ENCODE measurements at places on chromosomes 7 and 10.
A peak's percentile ranks its signal among the peaks of the same experiment; 100 is the strongest.

DNA sequence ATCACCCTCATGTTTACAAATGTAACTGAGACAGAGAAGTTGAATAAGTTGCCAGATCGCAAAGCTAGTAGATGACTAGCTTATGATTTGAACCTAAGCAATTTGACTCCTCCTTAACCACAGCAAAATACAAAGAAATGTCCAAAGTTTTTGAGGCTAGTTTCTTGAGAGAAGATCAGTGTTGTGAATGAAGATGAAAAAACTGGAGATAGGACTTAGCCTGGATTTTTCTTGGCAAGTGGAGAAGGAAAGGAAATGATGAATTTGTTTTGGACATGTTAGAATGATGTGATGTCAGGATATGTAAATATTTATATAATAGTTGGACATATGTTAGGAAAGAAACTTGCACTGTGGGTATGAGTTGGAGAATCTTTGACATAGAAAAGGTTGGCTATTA is 149.8 kb downstream of the LSMEM1 start:
- DNase-seq: no peak

DNA sequence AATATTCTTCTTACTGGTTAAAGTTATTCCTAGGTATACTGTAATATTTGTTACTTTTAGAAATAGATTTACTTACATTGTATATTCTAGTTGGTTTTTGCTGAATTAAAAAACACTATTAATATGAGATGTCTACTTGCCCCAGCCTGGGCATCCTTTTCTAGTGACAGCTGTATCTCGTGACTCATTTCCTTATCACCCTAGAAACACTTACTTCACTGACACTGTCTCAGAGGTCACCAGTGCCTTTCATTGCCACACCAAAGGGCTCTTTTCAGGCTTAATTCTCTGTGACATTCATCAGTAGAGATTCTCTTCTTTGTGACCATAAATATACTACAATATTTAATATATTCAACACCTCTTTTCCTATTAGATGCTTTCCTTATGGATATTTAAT is 194.7 kb downstream of the GALNT17 start:
- DNase-seq: no peak

GRCh38 chr7:34277016-34277802 is 371.9 kb downstream of the BMPER start:
- DNase-seq: peak; percentile 19

GRCh38 chr7:106740806-106741205 is 79.8 kb upstream of the CCDC71L start:
- no peak for DNase-seq

DNA sequence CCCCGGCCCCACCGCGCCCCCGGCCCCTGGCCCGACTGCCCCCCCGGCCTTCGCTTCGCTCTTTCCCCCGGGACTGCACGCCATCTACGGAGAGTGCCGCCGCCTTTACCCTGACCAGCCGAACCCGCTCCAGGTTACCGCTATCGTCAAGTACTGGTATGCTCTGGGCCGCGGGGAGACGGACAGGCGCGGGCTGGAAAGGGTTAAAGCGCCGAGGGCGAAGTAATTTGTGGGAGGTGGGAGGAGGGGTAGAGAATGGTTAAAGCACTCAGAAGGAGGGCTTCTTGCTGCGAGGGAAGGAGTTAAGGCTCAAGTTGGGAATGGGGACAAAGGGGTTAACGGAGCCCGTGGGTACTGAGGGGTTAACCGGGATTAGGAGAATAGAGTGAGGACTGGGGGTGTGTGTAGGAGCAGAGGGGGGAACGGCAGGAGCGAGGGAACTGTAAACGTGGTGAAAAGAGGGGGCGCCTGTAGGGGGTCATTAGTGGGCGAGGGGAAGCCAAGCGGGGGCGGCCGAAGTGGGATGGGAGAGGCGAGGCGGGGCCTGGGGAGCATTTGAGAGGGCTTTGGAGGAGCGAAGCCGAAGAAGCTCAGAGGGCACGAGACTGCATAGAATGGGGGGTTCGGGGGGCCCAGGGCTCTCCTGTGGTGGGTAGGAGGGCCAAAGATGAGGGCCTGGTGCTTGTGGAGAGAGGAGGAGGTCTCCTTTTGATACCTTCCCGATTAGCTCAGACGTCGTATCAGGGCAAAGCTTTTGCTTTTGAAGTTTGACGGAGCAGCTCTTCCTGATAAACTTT is 605 bp downstream of the SUFU start:
- peak; percentile 86 for DNase-seq

DNA sequence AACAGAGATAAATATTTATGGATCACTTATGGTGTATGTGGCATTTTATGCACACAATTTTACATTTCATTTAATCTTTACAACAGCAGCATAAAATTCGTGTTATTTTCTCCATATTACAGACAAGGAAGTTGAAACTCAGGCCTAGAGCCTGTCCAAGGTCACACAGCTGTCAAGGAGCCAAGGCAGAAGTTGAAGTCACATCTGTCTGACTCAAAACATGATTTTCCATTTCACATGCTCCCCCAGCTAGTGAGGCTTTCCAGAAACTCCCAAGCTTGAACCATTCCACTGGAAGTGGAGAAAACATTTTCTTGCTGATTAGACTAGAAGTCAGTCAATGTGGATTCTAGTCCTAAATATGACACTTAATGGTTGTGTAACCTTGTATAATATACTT is 110.5 kb downstream of the HECTD2 start:
- DNase-seq: no peak

DNA sequence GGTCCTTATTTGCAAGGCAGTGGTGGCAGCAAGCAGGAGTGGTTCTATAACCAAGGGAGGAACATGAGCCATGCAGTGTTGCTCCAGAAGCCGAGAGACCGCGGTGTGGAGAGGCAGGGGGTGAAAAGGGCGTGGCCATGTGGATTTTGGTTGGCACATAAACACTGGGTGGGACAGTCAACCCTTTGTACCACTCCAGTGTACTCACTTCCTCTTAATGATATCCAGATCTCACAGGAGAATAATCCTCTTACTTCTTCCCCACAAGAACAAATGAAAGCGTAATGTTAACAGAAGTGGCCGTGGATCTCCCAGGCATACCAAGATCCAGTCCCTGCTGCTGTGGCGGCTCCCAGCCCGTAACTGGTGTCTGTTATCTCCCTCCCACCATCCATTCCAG is 42.4 kb downstream of the XRCC2 start:
- no peak for DNase-seq

DNA sequence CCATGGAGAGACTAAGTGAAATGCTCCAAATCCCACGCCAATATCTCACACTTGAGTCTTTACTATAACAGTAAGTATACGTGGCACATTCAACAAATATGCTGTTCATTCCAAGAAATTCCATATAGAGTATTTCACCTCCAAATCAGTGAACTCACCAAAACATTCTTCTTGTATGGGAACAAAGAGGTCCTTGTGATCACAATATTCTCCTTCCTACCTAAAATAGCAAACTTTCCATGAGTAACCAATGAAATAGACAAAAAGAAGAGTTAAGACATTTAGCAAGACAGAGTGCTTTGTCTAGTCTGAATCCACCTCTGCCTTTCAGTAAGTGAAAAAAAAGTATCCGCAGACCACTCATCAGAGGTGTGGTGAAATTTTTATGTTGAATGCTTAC is 77.3 kb upstream of the NXPH1 start:
- DNase-seq: no peak

GRCh38 chr7:115572111-115572510 is 458.5 kb downstream of the TFEC start:
- DNase-seq: no peak

GRCh38 chr10:71722849-71723248 is 3.3 kb upstream of the C10orf105 start:
- DNase-seq: no peak

DNA sequence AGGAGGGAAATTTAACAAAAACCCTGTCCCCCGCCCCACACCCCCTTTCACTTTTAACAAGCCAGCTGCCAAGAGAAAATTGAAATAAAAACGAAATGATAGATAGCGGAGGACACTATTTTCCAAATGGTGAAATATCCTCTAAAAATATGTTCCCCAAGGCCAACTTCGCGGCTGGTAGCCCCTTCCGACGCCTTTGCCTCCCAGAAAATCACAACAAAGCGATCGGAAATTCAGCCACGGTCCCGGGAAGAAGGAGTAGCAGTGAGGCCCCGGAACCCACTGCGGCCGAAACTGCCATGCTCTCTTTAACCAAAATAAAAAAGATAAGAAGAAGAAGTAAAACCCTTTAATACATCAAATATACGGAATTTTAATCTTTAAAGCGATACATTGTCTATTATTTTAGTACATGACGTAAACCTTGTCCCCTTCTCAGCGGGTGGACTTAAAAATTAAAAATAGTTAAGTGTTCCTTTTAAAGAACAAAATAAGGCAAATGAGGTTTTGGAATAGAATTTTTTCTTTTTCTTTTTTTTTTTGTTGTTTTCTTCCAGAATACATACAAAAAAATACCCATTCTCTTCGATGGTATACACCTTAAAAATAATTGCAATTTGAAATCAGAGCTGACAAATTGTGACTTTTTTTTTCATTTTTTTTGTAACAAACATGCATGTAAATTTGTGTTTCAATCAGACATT is 3.9 kb downstream of the ZNF503 start:
- peak; percentile 54 for DNase-seq

GRCh38 chr10:26714415-26715136 is 17.1 kb downstream of the PDSS1 start:
- DNase-seq: no peak

DNA sequence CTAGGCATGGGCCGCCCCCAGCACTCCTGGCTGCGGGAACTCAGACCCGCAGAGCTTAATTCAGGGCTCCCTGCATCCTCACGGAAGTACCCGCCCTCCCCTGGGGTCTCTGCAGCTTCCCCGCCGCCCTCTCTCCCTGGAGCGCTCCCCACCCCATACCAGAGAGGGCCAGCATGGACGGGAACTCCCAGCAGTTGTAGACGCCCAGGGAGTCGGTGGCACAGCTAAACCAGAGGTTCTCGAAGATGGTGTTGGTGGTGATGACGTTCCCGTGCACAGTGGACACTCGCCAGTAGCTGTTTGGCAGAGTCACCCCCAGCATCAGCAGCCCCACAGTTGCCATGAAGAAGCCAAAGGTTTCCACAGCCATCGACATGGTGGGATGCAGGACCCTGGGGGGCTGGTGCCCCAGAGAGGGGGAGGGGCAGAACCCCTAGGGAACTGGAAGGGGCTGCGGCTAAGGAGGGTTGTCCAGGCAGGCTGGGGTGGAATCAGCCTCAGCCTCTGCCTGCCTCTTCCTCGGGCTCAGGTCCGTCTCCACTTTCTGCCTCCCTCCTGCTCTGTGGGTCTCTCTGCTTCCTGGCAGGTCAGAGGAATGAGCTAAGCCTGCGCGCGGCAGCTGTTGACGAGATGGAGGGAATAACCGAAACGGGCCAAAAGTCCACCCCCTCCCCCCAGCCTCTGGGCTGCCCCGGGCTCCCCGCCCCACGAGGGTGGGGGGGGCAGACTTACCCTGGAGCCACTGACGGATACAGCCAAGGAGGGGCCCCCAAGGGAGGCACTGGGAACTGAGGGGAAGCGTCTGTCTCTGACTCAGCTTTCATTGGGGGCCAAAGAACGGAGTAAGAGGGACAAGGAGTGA is at the start of gene CLDN15:
Gene CLDN15 (minus strand): TSS at position 597 of the 862 bp plus-strand sequence. CDS start 221 bp downstream, at position 376.
- no peak for DNase-seq

DNA sequence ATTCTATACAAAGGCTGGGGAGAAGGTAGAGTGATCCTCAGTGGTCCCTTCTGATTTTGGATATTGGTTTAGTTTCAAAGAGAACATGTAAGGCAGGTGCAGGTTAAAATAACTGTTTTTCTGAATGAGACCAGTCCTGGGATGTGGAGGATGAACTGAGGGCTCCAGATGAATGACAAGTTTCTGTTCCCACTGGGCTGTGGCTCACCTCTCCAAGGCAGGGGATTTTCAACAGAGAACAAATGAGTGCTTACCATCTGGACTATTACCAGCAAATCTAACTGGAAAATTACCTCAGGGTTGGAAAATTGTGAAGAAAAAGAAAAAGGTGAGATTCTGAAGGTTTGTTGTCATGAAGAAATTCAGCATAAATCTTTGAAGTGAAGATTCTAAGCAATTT is 8.0 kb downstream of the LAMB4 start:
- DNase-seq: no peak

DNA sequence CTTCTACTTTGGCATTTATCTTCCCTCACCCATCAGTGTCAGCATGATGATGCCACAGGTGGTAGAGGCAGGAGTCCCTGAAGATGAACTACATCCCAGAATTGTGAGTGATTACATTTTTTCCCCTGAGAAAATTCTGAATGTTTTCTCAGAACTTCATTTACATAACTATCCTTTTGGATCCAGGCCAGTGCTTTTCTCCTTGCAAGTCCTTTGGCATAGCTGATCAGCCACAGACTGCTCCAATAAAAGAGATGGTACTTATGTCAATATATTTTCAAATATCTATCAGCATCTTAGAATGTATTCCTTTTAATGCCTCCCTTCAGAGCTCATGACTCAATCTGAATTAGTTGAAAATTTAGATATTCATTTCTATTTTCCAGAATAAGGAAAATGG is 135.5 kb downstream of the IQUB start:
- no peak for DNase-seq

- DNase-seq: no peak
Observed at GRCh38 chr7:11127114-11127785, 153.6 kb downstream of the PHF14 start.

- no peak for DNase-seq
Observed at GRCh38 chr7:14765731-14766130, 136.8 kb downstream of the DGKB start.

DNA sequence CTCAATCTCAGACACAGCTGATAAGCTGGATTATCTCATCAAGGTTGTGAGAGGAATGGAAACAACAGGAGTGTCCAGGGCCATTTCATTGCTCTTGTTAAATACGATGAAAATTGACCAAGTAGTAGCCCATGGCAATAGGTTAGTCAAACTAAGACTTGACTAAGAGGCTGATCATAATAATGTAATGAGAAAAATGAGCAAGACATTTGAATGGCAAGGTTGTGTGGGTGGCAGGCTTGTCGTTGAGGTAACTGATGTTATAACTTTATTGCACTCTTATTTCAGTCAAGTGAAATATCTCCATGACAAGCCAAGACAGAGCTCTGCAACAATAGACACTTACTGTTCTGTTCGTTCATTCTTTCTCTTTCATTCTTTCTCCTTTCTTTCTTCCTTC is 532.0 kb downstream of the GATA3 start:
- no peak for DNase-seq

GRCh38 chr10:112761256-112761655 is 188.8 kb upstream of the TCF7L2 start:
- DNase-seq: peak; percentile 28

GRCh38 chr10:76778914-76779795 is 858.5 kb downstream of the KCNMA1 start:
- DNase-seq: peak; percentile 68
